ENCODE measurements at places on chromosomes 6 and 20.

- no peak for DNase-seq
Observed at GRCh38 chr6:116278854-116279231, 887 bp downstream of the TSPYL1 start.

DNA sequence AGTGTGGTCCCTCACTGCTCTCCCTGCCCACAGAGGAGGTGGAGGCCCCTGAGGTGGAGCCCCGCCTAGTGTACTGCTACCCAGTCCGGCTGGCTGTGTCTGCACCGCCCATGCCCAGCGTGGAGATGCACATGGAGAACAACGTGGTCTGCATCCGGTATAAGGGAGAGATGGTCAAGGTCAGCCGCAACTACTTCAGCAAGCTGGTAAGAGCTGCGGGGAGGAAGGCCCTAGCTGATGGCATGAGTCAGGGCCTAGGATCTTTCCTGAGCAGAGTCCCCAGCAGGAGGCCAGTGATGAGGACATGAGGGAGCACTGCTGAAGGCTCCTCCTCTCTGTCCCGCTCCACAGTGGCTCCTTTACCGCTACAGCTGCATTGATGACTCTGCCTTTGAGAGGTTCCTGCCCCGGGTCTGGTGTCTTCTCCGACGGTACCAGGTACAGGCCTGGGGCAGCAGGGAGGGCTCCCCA is 11.2 kb downstream of the PCIF1 start:
- no peak for DNase-seq

GRCh38 chr20:44109951-44110361 is 77.0 kb downstream of the JPH2 start:
- DNase-seq, result no peak

DNA sequence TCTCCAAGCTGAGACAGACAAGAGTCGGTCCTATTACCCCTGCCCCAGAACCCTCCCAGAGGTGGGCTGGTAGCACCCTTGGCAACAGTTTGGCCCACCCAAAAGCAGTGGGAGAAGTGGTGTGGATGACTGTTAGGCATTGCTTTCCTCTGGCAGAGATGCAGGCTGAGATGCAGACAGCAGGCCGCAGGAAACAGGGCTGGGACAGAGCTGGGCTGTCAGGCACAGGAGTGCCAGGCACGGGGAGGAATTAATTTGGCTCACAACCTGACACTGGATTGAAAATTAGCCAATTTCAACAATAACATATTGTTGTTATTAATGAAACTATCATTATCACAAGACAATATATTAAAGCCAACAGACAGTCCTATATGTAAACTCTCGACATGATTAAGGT is 15.7 kb upstream of the SIRT5 start:
- no peak for DNase-seq

DNA sequence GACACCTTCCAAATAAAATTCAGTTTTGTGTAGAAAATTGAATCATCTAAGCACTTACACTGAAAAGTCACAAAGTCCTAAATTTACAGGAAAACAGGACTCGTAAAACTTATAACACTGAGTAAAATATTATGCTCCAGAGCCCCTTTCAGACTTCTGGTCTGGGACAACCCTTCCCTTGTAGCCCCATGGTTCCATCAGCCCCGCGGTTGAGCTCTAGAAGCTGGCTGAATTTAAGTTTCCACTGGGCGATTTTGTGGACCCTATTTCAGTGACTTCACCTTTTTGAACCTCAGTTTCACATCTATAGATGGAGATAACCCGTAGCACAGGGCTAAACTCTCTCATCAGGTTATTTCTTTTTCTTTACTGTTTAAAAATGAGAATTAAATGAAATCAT is 117.7 kb upstream of the BACH2 start:
- no peak for DNase-seq

GRCh38 chr20:25549843-25550477 is 35.4 kb downstream of the NINL start:
- no peak for DNase-seq

GRCh38 chr6:157632821-157633220 is 190.2 kb upstream of the SNX9 start:
- DNase-seq, result no peak

DNA sequence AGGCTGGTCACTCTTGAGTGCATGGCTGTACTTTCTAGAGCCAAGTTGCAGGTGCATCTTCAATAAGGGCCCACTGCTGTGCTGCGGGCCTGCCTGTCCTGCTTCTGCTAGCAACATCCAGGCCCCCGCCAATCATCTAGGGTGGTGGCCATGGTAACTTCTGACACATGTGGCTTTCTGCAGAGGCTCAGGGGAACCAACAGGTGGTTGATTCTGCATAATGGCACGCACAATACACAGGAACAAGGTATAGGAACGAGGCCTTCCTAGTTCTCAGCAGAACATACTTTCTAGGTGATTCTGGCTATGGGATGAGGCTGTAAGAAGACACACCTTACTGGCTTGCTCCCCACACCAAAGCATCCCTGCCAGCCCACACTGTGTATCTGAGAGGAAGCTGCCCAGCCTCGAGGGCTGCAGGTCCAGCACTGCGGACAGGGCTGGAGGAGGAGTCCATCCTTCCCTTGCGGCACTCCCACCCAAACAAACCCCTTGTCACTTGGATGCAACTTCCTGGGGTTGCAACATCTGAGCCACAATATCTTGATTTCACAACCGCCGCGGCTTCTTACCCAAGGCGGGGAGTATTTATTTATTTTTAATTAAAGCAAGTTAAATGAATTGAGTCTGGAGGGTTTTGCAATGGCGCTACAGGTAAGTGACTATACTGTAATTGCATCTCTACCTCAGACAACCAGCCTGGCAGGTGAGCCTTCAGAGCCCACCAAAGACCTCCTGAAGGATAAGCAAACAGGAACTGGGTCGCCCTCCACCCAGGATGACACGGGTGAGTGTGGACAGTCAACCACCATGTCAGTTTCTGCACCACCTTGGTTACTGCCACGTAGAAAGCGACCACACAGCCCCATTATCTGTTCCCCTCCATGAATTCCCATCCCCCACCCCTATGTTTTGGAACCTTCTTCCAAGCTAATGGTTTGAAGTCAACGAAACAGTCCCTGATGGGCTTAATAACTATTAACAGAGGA is 49.6 kb downstream of the SULF2 start:
- DNase-seq, result no peak

DNA sequence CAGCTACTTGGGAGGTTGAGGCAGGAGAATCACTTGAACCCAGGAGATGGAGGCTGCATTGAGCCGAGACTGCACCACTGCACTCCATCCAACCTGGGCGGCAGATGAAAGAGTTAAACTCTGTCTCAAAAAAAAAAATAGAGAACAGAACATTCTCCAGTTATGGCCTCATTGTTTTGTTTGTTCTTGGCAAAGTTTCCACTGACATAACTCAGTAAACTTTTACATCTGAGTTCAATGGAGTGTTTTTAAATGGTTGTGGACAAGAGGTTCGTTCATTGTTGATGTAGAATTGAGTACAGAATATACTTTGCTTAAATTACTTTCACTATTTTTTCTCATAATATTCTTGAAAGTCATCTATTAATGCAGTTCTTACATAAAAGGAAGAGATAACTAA is 42.2 kb upstream of the IFNGR1 start:
- DNase-seq, result no peak

DNA sequence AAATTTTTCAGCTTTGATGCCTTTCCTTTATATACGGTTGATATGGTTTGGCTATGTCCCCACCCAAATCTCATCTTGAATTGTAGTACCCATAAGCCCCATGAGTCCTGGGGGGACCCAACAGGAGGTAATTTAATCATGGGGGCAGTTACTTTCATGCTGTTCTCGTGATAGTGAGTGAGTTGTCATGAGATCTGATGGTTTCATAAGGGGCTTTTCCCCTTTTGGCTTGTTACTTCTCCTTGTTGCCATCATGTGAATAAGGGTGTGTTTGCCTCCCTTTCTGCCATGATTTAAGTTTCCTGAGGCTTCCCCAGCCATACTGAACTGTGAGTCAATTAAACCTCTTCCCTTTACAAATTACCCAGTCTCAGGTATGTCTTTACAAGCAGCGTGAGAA is 66.8 kb downstream of the ARHGAP18 start:
- DNase-seq, result no peak

DNA sequence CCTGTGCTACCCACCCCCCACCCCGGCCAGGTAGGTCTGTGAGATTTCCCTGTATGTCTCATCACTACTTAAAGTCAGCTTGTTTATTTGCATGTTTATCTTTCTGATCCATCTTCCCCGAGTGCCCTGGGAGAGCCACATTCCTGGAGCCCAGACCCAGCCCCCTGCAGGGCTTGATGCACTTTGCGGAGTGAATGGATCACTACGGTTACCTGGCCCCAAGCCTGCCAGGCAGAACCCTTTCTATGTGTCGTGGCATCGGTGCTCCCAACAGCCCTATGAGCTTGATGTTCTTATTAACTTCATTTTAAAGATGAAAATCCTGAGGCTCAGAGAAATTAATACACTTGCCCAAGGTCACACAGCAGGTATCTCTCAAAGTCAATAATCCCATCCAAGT is 13.6 kb upstream of the SLCO4A1 start:
- DNase-seq, result no peak

GRCh38 chr6:88490195-88490907 is 324.2 kb upstream of the CNR1 start:
- DNase-seq, result no peak

DNA sequence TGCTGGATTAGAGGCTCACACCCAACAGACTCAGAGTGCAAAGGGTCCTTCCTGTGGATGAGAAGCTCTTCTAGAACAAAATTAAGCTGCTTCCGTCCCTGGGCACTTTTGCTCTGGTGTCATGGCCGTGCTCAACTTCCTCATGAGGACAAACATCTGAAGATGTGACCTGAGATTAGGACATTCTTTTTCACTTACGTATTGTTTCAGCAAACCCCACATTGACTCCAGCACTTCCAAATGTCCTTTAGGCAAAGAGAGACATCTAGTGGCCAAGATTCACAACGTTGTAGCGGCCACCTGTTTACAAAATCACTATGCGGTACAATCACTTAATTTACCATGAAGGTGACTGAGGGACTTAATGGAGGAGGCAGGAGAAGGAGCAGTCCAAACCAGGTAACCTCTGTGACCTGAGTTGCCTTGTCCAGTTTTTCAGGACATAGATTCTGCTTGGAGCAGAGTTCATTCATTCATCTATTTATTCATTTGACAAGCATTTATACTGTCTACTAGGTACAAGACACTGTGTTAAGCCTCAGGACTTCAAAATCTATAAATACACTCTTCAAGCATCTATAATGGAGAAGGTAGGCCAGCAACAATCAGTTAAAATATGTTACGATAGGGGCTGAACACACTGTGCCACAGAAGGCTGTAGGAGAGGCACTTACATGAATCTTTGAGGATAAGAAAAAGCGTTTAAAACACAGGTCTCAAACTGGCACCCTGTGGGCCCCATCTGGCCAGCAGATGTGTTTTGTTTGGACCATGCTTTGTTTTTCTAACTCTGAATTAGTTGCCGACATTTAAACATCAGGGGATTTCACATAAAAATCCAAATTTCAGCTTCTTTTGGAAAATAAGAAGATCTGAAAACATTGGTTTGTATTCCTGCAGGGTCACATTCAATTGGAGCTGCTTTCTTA is 5.6 kb upstream of the ADGRF1 start:
- peak; percentile 89 for DNase-seq

DNA sequence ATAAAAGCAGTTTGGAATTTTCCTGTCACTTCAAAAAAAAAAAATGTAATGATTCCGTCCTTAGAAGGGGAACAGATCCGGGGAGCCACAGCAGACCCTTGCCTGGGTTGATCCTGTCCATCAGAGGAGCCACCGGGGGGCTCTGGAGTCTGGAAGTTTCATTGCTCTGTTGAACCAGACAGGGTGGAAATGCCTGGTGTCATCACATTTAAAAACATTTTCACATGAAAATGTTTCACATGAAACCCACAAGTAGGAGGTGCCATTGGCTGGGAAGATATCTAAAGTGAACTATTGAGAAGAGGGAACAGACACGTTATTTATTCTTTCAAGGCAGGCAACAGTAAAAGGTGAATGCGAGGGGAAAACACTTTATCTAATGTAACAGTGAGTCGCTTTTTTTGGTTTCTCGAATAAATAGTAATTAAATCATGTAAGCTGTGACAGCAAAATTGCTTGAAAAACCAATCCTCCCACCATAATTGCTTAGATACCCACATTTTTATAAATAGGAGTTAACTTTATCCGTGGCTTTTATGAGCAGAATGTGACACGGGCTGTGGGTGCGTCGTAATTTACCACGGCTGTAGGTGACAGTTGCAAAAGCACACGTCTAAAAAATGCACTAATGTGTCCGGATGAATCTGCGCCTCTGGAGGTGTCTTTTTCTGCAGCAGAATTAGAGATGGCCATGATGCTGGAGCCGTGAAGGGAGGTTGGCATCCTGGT is 323.4 kb downstream of the TAF4 start:
- DNase-seq, result no peak

- no peak for DNase-seq
Observed at GRCh38 chr6:1131285-1132079, 180.4 kb upstream of the FOXQ1 start.

DNA sequence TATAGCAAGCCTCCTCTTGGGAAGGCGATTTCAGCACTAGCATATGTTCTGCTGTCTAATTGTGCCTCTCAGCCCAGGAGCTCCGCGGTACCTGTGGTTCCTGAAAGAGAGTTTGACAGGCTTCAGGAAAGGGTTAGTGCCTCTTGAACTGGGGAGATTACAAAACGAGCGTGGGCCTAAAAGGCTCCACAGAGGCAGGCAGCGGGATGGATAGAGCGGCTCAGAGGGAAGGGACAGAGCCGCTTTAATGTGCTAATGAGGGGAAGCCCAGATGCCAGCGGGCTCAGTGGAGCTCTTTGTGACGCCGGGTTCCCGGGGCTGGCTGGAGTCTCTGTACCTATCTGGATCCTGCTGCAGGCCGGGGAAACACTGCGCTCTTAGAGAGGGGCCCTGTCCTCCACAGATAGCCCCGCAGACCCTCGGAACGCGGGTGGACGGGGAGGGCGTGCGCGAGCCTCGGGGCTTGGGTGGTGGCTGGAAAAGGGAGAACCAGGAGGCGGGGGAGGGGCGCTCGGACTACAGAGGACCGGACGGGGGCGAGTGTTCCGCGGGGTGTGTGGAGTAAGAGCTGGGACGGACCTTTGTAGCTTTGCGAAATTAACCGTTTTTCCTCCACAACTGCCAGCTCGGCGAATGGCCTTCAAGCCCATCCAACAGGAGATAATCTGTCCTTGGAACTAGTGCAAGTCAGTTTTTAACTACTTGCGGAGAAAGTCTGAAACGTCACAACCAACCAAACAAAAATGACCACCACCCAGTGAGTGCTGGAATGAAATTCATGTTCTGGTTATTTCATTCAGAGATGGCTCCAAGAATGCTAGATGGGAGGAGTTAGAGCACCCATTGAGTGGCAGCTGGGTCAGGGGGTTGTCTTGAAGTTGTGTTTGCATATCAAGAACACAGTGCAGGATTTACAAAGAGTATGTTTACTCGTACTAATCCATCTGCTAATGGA is 13.0 kb downstream of the SLC35F1 start:
- DNase-seq, result no peak

Data from HCT116 (cell line).